ENCODE measurements at places on chromosomes 2 and 18.

- no peaks in the 10 kb centered on the region for H3K4me1 ChIP-seq
- H3K36me3 ChIP-seq: peaks cover 13% of the 10 kb centered on the region
- H3K4me3 ChIP-seq: no peak overlapping the region
Observed at GRCh38 chr2:111134055-111134454, 13.3 kb downstream of the BCL2L11 start.

DNA sequence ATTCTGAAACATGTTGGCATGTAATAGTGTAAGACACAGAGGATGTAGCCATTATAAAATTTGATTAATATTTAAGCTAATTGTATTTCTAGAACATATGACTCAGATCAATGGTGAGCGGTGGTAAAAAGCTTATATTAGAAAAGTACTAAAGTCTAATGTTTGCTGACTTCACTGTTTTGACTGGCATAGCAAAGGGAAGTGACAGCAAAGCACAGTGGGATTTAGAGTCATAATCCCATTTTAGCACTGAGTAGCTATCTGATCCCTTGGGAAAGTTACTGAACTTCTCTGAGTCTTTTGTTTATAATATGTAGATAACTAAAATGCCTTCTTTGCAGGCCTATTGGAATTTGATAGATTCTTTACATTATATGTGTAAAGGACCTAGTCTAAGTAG lies 60.4 kb downstream of the KIAA1328 start:
- H3K4me3 ChIP-seq: no peak overlapping the region
- no peaks in the 10 kb centered on the region for H3K27me3 ChIP-seq
- DNase-seq: no peak
- no peaks in the 10 kb centered on the region for H3K36me3 ChIP-seq

- no peak overlapping the region for H3K27ac ChIP-seq
- no peaks in the 10 kb centered on the region for H3K27me3 ChIP-seq
- no peak for DNase-seq
Observed at GRCh38 chr2:19409046-19409445, 50.6 kb upstream of the OSR1 start.

DNA sequence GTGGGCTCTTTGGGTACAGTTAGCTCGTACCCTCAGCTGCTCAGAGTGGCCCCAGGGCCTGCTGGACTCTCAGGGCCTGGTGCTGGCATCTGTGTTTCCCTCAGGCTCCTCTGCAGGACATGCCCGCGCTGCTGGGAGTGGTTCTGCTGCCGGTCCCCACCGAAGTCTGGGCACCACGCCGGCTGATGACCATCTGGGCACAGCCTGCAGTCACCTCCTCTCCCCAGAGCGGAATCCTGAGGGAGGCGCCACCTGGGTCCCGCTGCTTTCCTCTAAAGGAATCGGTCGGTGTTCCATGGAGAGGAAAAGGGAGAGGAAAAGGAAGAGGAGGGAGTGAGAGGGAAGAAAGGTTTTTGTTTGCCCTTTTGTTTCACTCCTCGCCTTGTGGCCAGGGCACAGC lies 43.6 kb downstream of the MC2R start:
- no peaks in the 10 kb centered on the region for H3K36me3 ChIP-seq
- DNase-seq: no peak
- no peaks in the 10 kb centered on the region for H3K4me1 ChIP-seq

DNA sequence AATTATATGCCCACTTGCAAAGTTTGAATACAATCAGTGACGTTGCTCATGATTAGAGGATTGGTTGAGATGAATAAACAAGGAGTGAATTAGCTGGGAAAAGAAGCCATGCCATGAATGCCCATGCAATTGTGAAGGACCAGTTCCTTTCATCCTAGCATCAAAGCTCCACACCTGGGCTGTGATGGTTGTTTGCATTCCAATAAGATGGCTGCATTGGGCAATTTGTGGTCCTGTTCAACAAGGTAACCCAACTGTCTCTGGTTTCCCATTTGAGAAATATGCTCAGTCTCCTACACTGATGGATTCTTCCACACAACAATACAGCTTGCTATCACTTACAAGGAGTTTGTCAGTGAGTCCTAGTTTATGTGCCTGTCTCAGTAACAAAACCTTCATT lies 550.2 kb downstream of the STK39 start:
- DNase-seq: no peak
- H3K4me3 ChIP-seq: no peak overlapping the region
- H3K27me3 ChIP-seq: no peaks in the 10 kb centered on the region
- H3K27ac ChIP-seq: no peak overlapping the region
- no peaks in the 10 kb centered on the region for H3K36me3 ChIP-seq

DNA sequence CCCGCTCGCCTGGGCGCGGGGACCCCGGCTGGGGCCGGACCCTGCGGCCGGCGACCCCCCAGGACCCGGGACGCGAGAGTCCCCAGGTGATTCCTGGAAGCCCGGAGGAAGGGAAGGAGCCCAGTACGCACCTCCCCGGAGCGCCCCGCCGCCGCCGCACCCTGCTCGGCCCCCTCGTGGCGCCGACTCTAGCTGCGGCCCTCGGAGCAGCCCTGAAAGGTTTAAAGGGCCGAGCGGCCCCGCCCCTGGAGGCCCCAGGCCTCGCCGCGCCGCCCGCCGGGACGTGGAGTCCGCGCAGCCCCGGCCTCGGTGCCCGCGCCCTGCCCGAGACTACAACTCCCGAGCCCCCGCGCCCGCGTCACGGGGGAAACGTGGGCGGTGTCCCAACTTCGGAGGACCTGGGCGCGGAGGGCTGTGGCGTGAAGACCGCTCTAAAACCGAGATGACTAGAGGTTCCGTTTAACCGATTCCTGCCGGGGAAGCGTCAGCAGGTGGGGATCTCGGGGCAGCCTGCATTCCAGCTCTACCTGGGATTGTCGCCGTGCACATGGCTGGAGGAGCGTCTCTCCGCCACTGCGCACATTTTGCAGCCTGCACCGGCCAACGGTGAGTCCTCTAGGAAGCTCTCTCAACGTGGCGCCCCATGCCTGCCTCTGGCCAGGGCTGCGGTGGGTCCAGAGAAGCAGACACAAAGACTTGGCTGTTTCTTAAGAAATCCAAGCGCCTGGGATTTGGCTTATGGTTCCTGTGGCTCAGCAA lies at the start of gene TMEM150A:
TSS of gene TMEM150A (minus strand) at position 223 of the 759 bp plus-strand sequence. CDS start 750 bp downstream, outside the sequence.
- DNase-seq: peak; percentile 98
- H3K27ac ChIP-seq: peak within 1 kb of the TSS; percentile 90
- H3K36me3 ChIP-seq: peaks cover 41% of the 10 kb centered on the region
- H3K4me1 ChIP-seq: peaks cover 60% of the 10 kb centered on the region
- no peaks in the 10 kb centered on the region for H3K27me3 ChIP-seq

- no peak for DNase-seq
- H3K36me3 ChIP-seq: no peaks in the 10 kb centered on the region
- no peaks in the 10 kb centered on the region for H3K27me3 ChIP-seq
- H3K4me1 ChIP-seq: no peaks in the 10 kb centered on the region
- no peak overlapping the region for H3K4me3 ChIP-seq
Observed at GRCh38 chr2:174648896-174649295, 51.3 kb upstream of the WIPF1 start.

DNA sequence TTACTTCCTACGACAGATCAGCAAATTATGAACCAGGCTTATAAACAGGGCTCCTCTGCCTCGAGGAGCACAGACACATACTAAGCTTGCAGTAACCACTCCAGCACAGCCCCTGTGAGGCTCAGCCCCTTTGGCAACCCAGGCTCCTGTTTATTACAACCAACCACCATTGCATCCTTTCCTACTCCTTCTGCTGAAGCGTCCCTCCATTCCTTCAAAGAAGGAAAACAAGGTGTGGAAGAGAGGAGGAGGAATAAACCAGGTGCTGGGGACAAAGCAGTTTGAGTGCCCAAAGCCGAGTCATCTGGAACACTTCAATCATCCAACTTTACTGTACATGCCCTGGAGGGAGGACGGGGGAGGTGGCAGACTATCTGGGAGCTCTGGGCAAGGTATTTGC lies 87.2 kb upstream of the MGAT4A start:
- H3K36me3 ChIP-seq: no peaks in the 10 kb centered on the region
- peaks cover 4% of the 10 kb centered on the region for H3K27me3 ChIP-seq
- H3K27ac ChIP-seq: no peak overlapping the region

- no peak overlapping the region for H3K27ac ChIP-seq
- H3K4me3 ChIP-seq: no peak overlapping the region
- DNase-seq: no peak
- H3K36me3 ChIP-seq: no peaks in the 10 kb centered on the region
- no peaks in the 10 kb centered on the region for H3K4me1 ChIP-seq
Observed at GRCh38 chr2:187842978-187843847, 289.0 kb upstream of the TFPI start.

GRCh38 chr2:86309966-86310365 lies 27.5 kb downstream of the REEP1 start:
- H3K36me3 ChIP-seq: no peaks in the 10 kb centered on the region
- DNase-seq: no peak
- no peak overlapping the region for H3K27ac ChIP-seq
- H3K4me1 ChIP-seq: peaks cover 3% of the 10 kb centered on the region

DNA sequence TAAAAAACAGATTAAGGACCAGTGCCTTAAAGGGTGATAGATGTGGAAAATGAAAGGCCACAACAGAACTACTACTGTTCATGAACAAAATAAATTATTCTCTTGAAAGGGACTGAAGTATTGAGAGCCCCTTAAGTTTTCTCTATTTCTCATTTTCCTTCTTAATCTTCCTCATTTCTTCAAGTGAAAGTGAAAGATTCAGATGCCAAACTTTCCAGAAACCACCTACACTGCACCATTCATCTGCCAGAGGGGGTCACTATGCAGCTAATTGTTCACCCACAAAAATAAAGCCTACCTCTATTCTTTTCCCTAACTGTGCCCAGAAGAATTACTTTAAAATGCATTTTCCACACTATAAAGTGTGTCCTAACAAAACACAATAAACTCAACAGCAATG lies 140.1 kb downstream of the NR4A2 start:
- no peak for DNase-seq
- H3K27ac ChIP-seq: no peak overlapping the region
- H3K36me3 ChIP-seq: no peaks in the 10 kb centered on the region

DNA sequence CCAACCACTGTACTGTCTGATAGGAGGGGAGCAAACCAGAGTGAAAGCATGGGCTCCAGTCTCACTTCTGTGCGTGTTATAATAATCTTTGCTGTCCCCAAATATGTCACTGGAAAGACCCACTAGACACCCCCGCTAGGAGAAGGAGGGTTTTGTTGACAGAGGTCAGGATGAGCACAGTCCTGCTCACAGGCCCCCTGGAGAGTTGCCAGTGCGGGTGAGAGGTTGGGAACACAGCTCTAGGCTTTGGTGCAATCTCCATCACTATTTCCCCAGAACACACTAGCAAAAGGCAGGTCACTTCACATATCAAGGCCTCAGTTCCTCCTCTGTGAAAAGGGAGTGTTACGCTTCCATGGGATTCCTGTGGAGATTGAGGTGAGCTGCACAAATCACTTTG lies 9.7 kb downstream of the XDH start:
- H3K4me3 ChIP-seq: no peak overlapping the region
- H3K27ac ChIP-seq: no peak overlapping the region
- H3K36me3 ChIP-seq: no peaks in the 10 kb centered on the region
- no peaks in the 10 kb centered on the region for H3K4me1 ChIP-seq

- peaks cover 83% of the 10 kb centered on the region for H3K4me1 ChIP-seq
- H3K27ac ChIP-seq: peak overlapping the region; percentile 40
Observed at GRCh38 chr18:77071711-77072292, 60.8 kb downstream of the MBP start.

GRCh38 chr2:10002681-10003080 lies 40.7 kb upstream of the KLF11 start:
- H3K4me3 ChIP-seq: no peak overlapping the region
- H3K27me3 ChIP-seq: no peaks in the 10 kb centered on the region
- no peak for DNase-seq
- H3K4me1 ChIP-seq: peaks cover 12% of the 10 kb centered on the region

DNA sequence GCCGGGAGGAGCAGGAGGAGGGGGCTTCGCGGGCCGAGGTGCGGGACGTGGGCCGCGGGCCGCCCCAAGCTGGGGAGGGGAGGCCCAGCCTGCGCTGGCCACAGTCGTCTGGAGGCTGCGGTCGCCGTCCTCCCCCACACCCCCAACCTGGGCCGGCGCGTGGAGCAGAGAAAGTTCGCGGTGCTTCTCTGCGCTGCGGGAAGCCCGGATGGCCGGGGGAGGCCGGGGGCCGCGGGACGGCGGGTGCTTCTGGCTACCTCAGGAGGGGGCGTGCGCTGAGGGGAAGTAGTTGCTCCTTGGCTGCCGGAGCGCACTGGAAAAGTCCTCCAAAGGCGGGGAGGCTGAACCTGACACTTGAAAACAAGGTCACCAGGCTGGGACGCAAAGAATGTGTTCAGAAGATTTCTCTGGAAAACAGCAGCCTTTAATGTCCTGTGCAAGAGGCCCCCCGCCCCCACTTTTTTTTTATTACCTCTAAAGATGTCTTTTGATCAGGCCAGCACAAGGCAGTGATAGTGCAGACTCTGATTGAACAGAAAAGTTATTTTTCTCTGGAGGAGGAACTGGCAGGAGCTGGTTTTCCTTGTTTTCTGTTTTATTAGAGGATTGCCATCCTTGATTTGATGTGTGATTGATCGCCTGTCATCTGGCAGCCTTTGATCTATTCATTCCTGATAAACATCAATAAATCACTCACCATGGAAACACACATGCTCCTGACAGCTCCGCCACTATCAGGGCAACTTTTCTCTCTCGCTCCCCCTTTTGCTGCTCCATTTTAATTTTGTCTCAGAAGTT lies 1.6 kb downstream of the TSHZ1 start:
- DNase-seq: peak; percentile 63
- H3K36me3 ChIP-seq: no peaks in the 10 kb centered on the region
- H3K4me1 ChIP-seq: peaks cover 51% of the 10 kb centered on the region
- peak overlapping the region; percentile 74 for H3K4me3 ChIP-seq
- peak overlapping the region; percentile 77 for H3K27ac ChIP-seq

Measured in lower lobe of right lung (tissue), 2 donors.